NCI-H1105 treated with DMSO at 0.1 percent for 48 hours (cell line): ENCODE measurements at places on chromosomes 6 and 20.

DNA sequence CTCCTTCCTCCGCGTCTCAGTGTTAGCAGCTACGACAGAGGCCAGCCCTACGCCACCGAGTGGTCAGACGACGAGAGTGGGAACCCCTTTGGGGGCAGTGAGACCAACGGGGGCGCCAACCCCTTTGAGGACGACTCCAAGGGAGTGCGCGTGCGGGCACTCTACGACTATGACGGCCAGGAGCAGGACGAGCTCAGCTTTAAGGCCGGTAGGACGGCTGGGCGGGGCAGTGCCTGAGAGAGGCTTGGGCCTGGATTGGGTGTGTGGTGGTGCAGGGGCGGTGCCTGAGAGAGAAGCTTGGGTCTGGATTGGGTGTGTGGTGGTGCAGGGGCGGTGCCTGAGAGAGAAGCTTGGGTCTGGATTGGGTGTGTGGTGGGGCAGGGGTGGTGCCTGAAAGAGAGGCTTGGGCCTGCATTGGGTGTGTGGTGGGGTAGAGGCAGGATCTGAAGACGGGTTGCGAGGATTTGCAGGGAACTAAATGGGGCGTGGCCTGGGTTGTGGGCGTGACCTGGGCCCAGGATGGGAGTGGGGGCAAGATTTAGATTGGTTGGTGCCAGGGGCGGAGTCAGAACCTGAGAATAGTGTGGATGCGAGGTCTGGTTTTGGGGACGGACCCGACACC, 24.4 kb downstream of the SPDEF start:
- no peak for DNase-seq

GRCh38 chr6:102026649-102027048, 633.1 kb downstream of the GRIK2 start:
- DNase-seq, result no peak

- peak; percentile 65 for DNase-seq
Observed at GRCh38 chr20:36154700-36155628, at the start of gene EPB41L1. Gene EPB41L1, plus strand, starts transcription at chr20:36154740. Its CDS starts 19,038 bp downstream, at chr20:36173778.

DNA sequence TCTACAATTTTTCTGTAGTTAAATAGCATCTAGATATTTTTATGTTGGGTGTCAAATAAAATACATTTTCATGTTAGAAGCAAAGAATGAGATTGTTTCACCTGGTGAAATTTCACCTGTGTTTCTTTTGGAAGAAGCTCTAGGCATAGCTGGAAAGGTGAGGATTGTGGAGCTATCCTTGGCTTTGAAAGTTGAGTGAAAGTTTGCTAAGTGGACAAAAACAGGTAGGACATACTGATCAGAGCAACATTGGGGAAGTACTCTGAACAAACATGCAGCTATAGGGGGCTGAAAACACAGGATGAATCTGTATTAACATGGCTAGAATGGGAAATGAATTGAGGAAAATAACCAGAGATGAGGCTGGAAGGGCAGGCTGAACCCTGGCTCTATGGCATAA, 18.8 kb downstream of the CLVS2 start:
- no peak for DNase-seq

GRCh38 chr20:62365814-62366369, 1.2 kb downstream of the LAMA5 start:
- DNase-seq, result no peak

GRCh38 chr20:50904067-50904570, 27.1 kb downstream of the ADNP start:
- DNase-seq, result no peak

DNA sequence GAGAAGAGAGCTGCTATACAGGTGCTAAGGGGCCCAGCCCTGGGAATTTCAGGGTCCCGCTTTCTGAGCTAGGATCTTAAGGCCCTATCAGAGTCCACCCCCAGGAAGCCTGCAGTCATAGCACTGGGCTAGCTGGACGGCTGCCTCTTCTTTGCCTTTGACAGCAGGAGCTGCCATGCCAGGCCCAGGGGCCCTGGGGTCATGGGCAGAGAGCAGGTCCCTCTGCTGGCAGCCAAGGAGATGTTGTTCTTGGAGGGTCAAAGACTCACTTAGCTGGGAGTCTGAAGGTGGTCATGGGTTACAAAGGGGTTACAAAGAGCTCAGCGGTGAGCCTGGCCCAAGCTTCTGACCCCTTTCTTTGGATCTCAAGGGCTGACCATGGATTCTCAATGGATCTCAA, 52.7 kb downstream of the RPP21 start:
- no peak for DNase-seq

- no peak for DNase-seq
Observed at GRCh38 chr6:167849846-167850459, 23.2 kb downstream of the AFDN start.

DNA sequence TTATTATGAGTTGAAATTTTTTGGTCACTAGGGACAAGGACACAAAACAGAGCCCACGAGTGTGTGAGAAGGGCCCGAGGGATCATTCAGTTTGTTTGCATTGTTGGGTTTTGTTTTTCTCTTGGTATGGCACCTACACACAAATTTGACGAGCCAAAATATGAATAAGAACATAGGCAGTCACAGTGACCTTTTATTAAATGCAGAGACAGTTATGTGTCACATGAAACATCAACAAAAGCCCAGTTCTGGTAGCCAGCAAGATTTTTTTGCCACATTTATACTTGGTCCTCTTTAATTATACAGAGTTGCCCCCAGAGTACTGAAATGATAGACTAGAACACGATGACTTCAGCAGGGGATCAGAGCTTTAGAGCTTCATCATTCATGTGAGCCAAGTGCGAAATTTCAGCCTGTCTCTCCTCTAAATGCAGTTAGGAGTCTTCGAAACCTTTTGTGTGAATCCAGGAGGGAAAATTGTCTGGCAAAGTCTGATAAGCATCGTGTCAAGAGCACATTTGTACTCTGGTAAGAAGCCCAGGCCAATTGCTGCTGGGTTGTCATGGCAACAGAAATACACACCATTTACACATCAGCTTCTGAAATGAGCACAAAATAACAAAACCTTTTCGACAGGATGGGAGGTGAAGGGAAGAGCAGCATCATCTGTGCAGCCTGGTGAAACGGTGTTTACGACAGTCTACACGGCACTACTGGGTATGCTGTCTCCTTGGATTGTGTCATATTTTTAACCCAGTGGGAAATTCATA, 79.2 kb upstream of the RIPOR2 start:
- peak; percentile 82 for DNase-seq

- no peak for DNase-seq
Observed at GRCh38 chr6:138607478-138608433, 108.5 kb upstream of the NHSL1 start.

GRCh38 chr6:44785130-44785529, 397.6 kb downstream of the CDC5L start:
- DNase-seq, result no peak

GRCh38 chr6:44135875-44136274, 8.5 kb downstream of the TMEM63B start:
- no peak for DNase-seq

- DNase-seq, result peak; percentile 82
Observed at GRCh38 chr6:37698264-37699137, 818 bp upstream of the MDGA1 start.

GRCh38 chr20:14717134-14717999, 380.0 kb upstream of the FLRT3 start:
- DNase-seq, result no peak

GRCh38 chr6:103617642-103618041, 1242.1 kb downstream of the HACE1 start:
- DNase-seq, result no peak

GRCh38 chr6:2748183-2748582, 2.5 kb downstream of the MYLK4 start:
- DNase-seq, result peak; percentile 78

GRCh38 chr6:24694198-24694597, 24.8 kb downstream of the C6orf62 start:
- DNase-seq, result no peak

- DNase-seq, result peak; percentile 70
Observed at GRCh38 chr6:82363428-82364086, at the start of gene TPBG. Gene TPBG, plus strand, starts transcription at chr6:82363817. Its CDS starts 1,145 bp downstream, at chr6:82364962.

- peak; percentile 98 for DNase-seq
Observed at GRCh38 chr6:23656255-23657194, 469.5 kb upstream of the NRSN1 start.

DNA sequence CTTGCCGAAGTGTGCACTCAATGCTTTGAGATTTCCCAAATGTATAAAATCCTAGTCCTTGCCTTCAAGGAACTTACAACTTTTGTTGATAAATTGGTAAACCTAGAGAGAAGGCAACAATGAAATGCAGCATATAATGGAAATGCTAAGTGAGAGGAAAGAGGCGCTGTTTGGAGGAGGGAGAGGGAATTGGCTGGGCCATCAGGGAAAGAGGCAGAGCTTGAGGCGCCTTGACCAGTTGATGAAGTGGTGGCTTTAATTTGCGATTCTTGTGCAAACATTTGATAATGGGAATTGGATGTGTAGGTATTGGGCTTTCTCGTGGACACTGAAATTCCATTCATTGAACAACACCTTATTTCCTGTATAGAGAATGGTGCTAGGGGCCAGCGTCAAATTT, 1.9 kb upstream of the CDYL start:
- DNase-seq, result no peak

GRCh38 chr6:169451065-169451838, 197.6 kb upstream of the THBS2 start:
- no peak for DNase-seq

GRCh38 chr6:4372866-4373265, 237.5 kb upstream of the ECI2 start:
- DNase-seq, result no peak

DNA sequence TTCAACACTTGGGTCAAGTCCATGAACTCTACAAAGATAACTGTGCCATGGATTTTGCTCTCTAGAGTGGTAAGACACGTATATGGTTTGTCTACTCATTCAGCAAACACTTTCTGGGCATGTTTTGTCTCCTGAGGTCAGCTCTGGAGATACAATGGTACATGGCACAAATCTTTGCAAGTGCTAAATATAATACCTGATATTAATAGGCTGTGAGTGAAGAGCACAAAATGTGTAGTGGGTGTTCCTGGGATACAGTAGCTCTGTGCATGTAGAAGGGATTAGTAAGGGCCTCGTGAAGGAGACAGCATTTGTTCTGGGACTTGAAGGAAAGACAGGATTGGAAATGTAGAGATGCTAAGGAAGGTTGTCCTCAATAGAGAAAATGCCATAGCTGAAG, 360.9 kb downstream of the BCKDHB start:
- no peak for DNase-seq

GRCh38 chr6:134103006-134103405, 50.6 kb upstream of the SLC2A12 start:
- DNase-seq, result no peak

GRCh38 chr6:89611666-89612065, 26.9 kb downstream of the LYRM2 start:
- DNase-seq, result no peak

GRCh38 chr20:54633374-54634355, 158.3 kb downstream of the DOK5 start:
- no peak for DNase-seq
